Memory B cell (primary cell): ENCODE measurements at places on chromosomes 13 and 19.
A peak's percentile ranks its signal among the peaks of the same experiment; 100 is the strongest.

DNA sequence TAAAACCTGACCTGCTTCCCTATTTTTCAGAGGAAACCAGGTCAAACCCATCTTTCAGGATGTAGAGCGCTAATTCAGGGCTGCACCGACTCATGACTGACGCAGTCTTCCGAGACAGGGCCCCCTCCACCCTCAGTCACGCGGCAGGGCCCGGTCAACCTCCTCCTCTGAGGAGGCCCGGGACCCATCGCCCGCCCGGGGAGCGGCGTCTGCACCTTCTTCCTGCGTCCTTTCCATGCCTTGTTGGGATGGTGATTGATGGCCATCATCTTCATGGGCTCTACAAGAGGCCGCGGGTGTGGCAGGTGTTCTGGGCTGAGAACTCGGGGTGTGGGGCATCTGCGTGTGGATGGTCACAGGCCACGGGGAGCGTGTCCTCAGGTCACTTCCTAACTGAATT, 26.0 kb downstream of the GRTP1 start:
- DNase-seq = no peak

DNA sequence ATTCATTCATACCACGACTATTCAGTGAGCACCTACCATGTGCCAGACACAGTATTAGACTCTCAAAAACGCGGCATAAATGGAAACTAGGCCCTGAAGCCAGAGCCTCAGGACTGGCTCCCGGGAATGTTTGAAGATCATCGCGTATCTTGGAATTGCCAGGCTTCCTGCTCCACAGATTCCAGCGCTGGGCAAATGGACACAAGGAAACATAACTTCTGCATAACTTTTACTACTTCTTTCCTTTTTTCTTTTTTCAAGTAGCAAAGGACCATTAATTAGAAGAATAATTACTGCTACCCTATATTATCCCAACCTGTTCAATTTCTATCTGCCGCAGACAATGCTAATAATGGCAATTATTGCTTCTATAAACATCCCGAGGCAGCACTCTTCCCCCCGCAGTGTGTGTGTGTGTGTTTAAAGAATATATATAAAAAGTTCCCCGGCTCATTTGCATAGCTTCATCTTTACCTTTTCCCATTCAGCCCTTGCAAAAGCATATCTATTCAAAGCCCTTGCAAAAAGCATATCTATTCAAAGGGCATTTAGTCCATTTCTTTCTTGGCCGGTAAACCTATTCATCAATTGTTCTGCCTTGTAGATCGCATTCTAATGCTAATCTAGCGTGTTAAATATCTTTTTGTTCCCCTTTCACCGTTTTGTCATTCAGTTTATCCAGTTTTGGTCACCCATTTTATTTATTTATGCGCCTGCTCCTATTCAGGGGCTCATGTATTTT, 6.1 kb downstream of the SOX21 start:
- no peak for DNase-seq

- no peak for DNase-seq
Observed at GRCh38 chr13:106560821-106561220, 7.1 kb downstream of the ARGLU1 start.

DNA sequence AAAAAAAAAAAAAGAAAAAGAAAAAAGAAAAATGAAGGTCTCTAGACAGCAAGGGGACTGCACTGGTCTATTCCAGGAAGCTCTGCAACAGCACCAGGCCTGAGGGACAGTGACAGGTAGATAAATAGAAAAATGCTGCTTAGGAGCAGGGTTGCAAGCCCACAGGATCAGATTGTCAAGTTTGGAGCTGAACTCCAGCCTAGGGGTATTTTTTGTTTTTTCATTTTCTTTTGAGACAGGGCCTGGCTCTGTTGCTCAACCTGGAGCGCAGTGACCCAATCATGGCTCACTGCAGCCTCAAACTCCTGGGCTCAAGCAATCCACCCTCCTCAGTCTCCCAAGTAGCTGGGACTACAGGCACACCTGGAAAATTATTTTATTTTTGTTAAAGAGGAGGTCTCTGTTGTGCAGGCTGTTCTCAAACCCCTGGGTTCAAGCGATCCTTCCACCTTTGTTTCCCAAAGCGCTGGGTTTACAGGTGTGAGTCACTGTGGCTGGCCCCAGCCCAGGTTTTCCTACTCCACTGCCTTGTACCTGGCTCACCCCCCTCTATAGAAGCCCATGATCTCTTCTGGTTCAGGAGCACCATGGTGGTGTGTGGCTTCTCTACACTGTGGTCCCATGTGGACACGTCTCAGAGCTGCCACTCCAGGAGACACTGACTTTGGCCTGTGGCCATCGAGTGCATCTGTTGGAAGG, 23.9 kb downstream of the POP4 start:
- DNase-seq = no peak

- DNase-seq = no peak
Observed at GRCh38 chr19:9139609-9140158, 513 bp upstream of the ZNF317 start.

DNA sequence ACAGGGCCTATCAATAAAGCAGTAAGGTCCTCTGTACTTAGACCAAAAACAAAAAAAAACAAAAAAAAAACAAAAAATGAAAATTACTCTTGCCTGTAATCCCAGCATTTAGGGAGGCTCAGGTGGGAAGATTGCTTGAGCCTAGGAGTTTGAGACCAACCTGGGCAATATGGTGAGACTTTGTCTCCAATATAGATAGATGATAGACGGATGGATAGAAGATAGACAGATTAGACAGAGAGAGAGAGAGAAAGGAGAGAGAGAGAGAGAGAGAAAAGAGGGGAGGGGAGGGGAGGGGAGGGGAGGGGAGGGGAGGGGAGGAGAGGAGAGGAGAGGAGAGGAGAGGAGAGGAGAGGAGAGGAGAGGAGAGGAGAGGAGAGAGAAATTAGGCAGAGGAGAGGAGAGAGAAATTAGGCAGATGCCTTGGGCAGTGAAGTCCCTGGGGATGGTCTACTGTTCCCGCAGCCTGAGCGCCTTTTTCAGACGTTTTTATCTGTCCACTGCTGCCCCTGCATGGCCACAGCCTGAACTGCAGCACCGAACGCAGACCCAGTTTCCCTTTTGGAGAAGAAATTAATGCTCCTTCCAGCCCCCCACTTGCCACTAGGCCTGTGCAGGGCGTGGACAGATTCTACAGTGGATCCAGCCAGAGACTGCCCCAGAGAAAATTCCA, 9.8 kb upstream of the ZNF627 start:
- peak; percentile 85 for DNase-seq
